ENCODE measurements at places on chromosomes 11 and 22.
A peak's percentile ranks its signal among the peaks of the same experiment; 100 is the strongest.

- DNase-seq = no peak
Measured at GRCh38 chr11:10597877-10598351, 29.4 kb upstream of the LYVE1 start.

GRCh38 chr11:27357250-27357649 lies 5.8 kb downstream of the CCDC34 start:
- DNase-seq = no peak

- no peak for DNase-seq
Measured at GRCh38 chr22:45538281-45538680, 35.6 kb downstream of the FBLN1 start.

GRCh38 chr11:20035701-20036601 lies 124.3 kb downstream of the DBX1 start:
- DNase-seq = no peak

GRCh38 chr11:36388951-36389350 lies 92.9 kb downstream of the PRR5L start:
- DNase-seq = no peak

- no peak for DNase-seq
Measured at GRCh38 chr11:69172674-69173073, 16.9 kb downstream of the SMIM38 start.

DNA sequence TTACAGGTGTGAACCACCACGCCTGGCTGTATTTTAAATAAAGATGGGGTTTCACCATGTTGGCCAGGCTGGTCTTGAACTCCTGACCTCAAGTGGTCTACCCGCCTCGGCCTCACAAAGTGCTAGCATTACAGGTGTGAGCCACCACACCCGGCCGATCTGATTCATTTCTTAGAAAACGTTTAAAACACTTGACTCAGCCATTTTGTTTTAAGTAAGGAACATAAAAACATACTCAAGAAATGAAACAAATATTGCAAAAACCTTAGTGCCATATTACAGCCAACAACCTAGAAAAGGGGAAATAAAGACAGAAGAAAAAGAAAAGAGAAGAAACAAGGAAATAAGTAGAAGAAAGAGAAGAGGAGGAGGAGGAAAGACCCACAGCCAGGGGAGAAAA lies 17.4 kb downstream of the LRFN4 start:
- no peak for DNase-seq

DNA sequence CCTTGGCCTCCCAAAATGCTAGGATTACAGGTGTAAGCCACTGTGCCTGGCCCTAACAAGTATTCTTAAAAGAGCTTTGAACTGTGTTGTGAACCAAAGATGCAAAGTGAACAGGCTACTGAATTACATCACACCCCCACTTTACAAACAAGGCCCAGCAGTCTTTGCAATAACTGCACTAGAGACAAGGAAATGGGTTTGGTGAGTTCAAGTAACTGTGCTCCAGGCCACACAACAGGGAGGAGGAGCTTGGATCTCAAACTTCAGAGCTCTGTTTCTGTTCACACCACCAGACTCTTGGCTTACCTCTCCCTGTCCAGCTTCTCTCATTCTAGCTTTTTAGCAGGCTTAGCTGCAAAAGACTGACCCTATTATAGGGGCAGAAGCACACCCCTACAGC lies 30.4 kb upstream of the RASL10A start:
- DNase-seq = no peak

DNA sequence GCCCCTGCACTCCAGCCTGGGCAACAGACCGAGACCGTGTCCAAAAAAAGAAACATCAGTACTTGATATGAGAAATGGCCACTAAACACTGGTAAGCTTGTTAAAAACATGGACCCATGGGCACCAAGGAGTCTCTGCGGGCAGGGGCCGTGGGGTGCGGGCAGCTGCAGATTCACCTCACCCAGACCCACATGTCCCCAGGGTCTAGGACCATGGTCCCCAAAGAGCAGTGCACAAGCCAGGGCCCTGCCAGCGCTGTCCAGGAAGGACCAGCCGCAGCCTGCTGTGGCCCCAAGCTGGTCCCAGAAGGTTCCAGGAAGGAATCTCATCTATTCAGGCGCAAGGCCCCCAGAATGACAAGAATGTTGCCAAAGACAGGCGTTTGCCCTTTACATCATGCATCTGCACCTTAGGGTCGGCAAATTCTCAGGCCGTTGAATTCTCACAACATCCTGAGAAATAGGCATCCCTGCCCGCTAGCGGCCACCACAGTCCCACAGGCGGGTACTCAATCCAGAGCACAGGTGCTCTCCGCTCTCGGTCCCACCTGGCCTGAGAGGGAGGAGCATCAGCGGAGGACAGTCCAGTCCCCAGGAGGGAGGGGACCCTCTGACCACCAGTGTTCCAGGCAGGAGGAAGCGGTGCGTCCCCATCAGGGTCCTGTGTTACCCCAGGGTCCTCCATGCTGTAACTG lies 9.5 kb downstream of the YPEL1 start:
- DNase-seq = no peak

DNA sequence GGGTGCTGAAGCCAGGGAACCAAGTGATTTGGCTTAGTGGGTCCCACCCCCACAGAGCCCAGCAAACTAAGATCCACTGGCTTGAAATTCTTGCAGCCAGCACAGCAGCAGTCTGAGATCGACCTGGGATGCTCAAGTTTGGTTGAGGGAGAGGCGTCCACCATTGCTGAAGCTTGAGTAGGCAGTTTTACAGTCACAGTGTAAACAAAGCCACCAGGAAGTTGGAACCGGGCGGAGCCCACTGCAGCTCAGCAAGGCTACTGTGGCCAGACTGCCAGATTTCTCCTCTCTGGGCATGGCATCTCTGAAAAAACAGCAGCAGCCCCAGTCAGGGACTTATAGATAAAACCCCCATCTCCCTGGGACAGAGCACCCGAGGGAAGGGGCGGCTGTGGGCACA lies 424.1 kb upstream of the TENM4 start:
- DNase-seq = no peak

GRCh38 chr11:16873289-16873688 lies 134.8 kb downstream of the C11orf58 start:
- DNase-seq = no peak

GRCh38 chr11:1130276-1131032 lies 27.3 kb upstream of the MUC5AC start:
- DNase-seq = no peak

GRCh38 chr11:120662071-120662676 lies 150.6 kb downstream of the GRIK4 start:
- no peak for DNase-seq

GRCh38 chr11:22432291-22433093 lies 94.3 kb downstream of the SLC17A6 start:
- peak; percentile 35 for DNase-seq

- DNase-seq = no peak
Measured at GRCh38 chr11:13644997-13645687, 23.3 kb upstream of the FAR1 start.

DNA sequence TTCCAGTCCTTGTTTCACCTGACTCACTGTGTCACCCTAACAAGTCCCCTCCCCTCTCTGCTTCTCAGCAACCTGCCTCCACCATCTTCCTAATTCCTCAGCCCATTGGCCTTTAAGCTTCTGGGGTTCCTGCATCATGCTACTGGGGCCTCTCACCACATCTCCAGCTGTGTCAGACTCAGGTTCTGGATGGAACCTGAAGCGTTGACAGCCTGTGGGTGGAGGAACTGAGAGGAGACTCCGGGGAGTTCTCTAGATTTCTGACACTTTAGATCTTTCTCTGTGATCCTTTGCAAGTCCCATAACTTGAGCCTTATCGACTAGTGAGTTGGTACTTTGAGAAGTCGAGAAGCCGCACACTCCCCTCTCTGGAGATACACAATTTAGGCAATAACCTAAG lies 11.6 kb upstream of the SLC5A1 start:
- no peak for DNase-seq

GRCh38 chr11:69205743-69206612 lies 50.2 kb downstream of the SMIM38 start:
- DNase-seq = no peak

DNA sequence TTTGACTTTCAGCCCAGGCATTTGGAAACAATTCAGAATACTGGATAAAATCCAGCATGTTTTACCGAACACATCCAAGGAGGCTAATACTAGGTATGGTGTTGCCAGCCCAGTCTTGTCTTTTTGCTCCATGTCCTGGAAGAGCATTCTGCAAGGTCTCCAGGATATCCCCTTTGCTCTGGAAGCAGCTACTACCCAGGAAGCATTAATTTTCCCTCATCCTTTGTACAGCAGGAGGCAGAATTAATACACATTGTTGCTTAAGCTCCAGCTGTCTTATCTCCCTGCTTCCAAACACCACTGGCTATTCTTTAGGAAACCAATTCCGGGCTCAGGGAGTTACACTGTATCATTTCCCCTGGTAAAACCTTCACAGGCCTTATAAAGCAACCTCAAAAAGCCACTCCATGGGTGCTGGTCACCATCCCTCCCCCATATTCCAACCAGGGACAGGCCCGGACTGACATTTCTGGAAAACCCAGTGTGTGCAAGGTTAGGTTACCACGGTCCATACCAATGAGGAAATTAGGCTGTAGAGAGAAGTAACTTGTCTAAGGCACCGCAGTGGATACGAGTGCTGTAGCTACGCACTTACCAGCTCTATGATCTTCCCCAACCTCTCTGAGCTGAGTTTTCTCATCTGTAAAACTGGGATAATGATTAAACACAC lies 1.5 kb upstream of the UBASH3B start:
- DNase-seq = no peak

DNA sequence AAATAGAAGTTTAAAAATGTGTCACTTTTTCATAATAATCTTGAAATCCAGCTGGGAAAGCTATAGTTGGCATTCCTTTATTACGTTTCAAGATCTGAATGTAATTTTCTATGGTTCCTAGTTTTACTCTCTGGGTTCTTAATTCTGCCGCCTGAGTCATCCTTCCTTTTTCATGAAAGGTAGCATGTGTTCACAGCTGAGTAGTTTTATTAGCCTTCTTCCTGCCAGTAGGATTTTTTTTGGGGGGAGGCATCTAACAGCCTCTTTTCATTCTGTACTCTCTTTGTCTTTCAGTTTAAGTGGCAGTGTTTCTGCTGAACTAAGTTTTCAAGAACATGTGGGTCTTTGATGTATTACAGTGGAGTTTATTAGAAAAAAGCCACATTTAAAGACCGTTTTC lies 36.5 kb downstream of the OR2AG2 start:
- DNase-seq = no peak

DNA sequence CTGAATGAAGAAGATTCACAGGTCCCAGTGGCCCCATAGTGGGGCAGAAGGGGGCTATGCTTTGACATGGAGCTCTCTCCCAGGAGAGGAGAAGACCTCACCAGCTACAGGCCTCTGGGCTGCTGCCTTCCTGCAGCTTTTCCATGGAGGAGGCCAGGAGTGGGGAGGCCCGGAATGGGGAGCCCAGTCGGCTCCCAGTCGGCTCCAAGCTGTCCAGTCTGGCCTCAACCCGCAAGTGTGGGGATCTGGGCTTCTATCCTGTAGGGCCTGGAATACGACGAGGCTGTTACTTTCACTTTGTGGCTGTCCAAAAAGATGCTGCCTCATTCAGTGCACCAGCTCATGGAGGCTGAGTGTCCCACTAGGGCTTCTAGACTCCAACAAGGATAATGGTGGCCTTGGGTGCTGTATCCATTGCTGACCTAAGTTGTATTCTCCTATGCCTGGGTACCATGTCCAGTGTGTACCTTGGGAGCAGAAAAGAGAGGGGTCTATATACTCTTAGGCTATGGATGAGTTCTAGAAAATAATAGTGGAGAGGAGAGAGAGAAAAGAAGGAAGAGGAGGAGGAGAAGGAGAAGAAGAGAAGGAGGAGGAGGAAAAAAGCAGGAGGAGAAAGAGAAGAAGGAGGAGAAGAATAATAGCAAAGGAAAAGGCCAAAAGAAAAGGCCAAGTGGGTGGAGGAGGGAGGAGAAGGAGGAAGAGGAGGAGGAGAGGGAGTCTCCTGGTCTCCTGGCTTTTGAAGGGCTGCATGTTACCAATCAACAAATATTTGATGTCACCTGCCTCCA lies 1.1 kb downstream of the MYO18B start:
- DNase-seq = no peak

DNA sequence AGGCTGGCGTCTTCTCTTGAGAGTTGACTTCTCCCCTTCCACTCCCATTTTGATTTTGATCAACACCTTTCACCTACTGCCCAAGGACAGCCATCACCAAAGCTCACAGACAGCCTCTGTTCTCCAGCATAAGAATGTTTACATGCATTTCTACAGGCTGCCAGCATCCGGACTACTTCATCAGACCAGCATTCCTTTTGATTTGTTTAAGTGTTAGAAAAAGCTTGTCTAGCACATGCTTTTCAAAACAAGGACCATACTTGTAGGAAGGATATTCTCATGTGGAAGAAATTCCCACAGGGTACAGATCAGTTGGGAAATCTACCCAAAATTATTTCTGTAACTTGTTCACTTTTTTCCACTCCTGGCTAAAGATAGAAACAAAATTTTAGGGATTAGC lies 6.2 kb upstream of the KCNA4 start:
- no peak for DNase-seq

- DNase-seq = no peak
Measured at GRCh38 chr11:115132436-115133228, 371.6 kb downstream of the CADM1 start.

DNA sequence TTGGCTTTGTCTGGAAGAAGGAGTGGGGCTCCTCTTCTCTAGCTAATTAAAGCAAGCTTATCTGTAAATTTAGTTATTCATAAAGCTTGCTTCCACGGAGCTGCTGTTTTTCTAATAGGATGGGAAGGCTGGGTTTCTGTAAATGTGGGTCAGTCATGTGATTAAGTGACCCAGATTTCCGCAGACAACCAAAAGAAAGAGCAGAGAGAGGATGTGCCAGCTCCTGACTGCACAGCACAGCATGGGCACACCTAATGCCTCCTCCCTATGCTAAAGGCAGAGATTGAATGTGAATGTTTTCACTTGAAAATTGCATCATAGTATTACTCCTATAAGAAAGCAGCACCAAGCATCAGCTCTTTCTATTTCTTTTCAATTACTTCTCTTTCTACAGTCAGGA lies 160.2 kb downstream of the FAT3 start:
- DNase-seq = no peak

GRCh38 chr11:91133361-91133760 lies 910.5 kb upstream of the CHORDC1 start:
- no peak for DNase-seq

GRCh38 chr11:86106916-86107315 lies 38.0 kb upstream of the PICALM start:
- DNase-seq = no peak

DNA sequence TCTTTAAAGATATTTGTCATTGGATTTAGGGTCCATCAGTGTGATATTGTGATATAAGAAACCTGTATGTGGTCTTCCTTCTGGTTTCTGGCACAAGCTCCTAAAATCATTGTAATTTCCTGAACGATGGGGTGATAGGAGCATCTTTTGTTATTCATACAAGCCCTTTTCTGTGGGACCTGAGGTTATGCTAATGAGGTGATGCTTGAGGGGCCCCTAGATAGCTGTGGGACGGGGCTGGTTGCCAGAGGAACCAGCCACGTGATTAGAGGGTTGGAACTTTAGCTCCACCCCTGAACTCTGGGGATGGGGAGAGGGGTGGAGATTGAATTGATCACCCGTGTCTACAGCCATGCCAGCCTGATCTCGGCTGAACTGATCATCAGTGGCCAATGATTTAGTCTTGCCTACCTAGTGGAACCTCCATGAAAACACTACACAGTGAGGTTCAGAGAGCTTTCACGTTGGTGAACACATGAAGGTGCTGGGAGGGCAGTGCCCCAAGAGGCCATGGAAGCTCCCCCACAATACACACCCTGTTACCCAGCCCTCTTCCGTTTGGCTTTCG lies 62.8 kb downstream of the BCR start:
- DNase-seq = peak; percentile 51

GRCh38 chr11:110124605-110125004 lies 31.4 kb downstream of the ZC3H12C start:
- DNase-seq = no peak

GRCh38 chr11:130181295-130182272 lies 22.0 kb downstream of the ST14 start:
- no peak for DNase-seq

- DNase-seq = no peak
Measured at GRCh38 chr22:20111045-20111688, 4.7 kb upstream of the RANBP1 start.
